ENCODE measurements at places on chromosomes 3 and 15.

DNA sequence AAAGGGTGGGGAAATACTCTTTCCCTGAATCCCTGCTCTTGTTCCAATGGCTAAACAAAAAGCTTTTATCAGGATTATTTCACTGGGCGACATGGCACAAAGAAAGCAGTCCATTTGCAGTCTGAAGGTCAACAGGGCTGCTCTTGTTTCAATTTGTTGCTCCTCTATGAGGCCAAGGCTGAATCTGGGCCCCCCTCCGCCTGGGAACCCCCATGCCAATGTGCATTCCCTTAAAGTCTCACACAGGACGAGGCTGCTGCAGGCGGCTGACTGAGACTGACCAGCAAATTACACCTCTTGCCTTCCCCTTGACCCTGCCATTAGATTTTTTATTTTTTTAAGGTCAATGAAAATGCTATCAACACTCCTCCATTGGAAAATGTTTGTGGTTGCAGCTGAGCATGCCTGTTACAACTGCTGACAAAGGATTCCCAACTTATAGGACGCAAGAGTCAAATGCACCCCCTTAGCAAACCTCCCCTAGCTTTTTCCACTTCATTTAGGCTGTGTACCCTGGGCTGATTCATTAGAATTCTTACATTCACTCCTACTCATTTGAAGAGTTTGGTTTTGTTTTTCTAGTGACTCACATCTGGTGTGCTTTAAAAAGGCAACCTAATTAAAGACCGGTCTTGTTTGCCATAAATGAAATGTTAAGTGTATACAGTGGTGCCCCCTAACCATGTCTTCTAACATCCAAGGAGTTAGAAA, 60.8 kb upstream of the ARHGEF3 start:
- DNase-seq: no peak

- DNase-seq: no peak
These were observed 47.0 kb upstream of the RBP1 start for GRCh38 chr3:139586420-139587017.

DNA sequence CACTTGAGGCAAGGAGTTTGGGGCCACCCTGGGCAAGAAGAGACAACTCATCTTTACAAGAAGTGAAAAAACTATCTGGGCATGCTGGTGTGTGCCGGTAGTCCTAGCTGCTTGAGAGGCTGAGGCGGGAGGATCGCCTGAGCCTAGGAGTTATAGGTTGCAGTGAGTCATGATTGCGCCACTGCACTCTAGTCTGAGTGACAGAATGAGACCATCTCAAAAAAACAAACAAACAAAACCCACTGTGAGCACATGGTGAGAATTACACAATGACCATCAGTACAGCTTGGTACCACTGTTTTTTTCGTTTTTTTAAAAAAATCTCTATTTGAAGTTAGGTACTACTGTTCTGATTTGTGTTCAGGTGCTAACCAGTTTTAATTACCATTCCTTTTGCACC, 13.6 kb downstream of the VPS39 start:
- DNase-seq: no peak

GRCh38 chr3:101950510-101950909, 101.2 kb downstream of the NFKBIZ start:
- DNase-seq: no peak

DNA sequence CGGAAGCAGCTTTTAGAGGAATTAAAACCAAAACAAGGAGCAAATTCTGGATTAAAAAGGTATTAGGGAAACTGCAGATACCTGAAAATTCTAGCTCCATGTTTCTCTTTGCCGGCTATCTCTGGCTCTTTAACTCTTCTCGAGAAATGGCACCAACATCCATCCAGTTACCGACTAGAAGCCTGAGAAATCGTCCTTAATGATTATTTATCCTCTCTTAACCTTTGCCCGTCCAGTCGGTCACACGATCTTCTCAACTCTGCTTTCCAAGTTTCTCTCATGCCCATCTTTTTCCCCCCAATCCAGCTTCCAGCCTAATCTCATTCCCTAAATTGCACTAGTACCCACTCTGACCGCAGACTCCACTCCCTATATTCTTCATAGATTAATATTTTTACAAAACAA, 596 bp upstream of the SGO1 start:
- no peak for DNase-seq

DNA sequence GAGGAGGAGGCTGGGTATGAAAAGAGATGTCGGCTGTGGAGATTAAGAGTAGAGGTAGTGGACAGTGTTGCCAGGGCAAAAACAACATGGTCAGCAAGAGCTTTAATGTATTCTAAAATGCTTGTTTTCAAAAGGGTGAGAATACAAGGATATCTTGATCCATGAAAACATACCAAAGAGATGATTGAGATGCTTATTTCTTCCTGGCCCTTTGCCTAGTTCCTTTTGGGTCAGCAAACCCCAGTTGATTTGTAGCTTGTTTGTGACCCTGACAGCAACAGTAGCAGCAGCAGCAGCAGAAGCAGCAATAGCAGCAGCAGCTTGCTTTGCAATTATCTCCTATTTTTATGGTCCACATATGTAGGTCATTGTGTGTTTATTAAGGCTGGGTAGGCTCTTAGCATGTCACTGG, 337.3 kb downstream of the LPP start:
- DNase-seq: no peak

GRCh38 chr3:45105855-45106671, 40.1 kb downstream of the CDCP1 start:
- no peak for DNase-seq

GRCh38 chr3:196016485-196016884, 65.4 kb downstream of the TFRC start:
- DNase-seq: no peak

- DNase-seq: no peak
These were observed 1.3 kb upstream of the STAG1 start for GRCh38 chr3:136753326-136753939.

DNA sequence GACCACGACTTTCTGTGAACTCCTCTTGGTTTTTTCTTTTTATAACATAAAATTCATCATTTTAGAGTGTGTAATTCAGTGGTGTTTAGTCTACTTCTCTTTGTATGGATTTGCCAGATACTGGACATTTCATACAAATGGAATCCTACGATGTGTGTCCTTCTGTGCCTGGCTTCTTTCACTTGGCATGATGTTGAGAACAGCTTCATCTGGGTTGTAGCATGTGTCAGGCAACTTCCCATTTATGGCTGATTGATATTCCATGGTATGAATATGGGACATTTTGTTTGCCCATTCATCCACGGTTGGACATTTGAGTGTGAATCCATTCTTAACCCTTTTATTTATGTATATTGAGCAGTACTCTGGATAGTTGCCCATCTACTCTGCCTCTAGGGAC, 82.7 kb upstream of the KLF13 start:
- DNase-seq: no peak

DNA sequence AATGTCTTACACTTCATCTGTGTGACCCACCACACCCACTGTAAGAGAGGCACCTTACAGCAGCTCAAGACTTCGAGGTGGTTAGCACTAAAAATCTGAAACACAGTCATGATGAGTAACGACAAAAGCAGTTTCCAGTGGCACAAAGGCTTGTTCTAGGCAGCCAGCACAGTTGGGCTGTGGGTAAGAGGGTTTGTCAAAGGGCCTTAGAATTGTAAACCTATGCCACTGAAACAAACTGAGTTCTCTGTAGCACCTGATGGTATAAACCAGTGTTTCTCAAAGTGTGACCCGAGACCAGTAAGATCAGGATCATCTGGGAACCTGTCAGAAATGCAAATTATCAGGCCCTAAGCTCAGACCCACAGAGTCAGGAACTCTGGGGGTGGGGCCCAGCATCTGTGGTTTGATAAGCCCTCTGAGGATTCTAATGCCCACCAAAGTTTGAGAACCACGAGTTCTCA, 36.5 kb downstream of the DAPK2 start:
- no peak for DNase-seq

DNA sequence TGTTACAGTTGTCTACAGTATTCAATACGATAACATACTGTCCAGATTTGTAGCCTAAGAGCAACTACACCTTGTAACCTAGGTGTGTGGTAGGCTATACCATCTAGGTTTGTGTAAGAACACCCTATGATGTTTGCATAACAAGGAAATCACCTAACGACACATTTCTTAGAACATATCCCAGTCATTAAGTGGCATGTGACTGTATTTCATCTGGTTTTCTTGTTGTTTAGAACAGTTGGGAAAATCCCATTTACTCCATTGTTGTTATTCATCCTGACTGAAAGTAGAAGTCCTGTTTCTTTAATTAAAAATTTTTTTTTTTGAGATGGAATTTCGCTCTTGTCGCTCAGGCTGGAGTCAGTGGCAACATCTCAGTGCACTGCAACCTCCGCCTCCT, 31.3 kb downstream of the LRRC28 start:
- DNase-seq: no peak

DNA sequence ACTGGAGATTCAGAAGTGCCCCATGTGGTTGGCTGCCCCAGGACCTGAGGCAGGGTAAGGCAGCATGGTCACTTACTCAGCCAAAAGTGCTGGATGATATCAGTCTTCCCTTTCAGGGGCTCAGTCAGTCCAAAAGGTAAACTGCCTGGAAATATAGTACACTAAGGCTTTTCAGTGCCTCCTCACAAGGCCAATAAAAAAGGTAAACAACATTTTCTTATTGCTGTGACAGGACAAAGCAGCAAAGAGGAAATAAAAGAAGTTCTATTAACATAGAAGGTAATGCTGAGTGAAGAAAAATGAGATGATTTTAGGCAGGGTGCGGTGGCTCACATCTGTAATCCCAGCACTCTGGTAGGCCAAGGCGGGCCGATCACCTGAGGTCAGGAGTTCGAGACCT, 66.5 kb upstream of the CDAN1 start:
- no peak for DNase-seq

DNA sequence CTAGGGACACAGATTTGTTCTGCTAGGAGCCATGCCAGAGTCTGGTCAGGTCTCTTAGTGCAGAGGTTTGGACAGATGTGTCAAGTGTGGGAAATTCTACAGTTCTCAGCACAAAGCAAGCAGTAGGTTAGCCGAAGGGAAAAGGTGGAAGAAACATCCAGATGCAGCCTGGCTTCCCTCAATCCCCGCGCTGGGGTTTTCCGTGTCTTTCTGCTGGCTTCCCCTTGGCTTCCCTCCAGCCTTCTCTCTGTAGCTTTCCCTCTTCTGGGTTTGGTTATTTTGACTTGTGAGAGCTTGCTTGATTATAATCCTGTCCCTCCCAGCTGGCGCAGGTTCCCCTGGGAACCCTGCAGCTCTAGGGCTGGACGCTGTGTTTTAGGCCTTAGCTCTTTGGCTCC, 4.1 kb downstream of the TF start:
- no peak for DNase-seq

DNA sequence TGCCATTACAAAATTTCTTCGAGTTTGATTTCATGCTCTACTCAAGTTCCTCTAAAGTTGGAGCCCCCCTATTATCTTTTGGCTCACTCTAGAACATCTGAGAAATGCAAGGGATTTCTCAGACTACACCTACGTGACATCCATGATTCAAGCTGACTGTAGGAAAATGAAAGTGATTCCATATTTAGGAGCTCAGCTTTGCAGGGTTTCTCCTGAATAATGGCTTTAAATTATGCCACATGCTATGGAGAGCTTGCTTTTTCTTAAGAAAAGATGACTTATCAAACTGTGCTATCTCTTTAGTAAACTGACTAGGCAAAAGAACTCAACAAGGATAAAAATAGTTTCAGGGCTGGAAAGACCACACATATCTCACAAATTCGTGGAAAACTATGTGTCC, 292.1 kb downstream of the LSAMP start:
- DNase-seq: no peak

GRCh38 chr15:67172172-67172571, 82.3 kb downstream of the AAGAB start:
- DNase-seq: no peak

DNA sequence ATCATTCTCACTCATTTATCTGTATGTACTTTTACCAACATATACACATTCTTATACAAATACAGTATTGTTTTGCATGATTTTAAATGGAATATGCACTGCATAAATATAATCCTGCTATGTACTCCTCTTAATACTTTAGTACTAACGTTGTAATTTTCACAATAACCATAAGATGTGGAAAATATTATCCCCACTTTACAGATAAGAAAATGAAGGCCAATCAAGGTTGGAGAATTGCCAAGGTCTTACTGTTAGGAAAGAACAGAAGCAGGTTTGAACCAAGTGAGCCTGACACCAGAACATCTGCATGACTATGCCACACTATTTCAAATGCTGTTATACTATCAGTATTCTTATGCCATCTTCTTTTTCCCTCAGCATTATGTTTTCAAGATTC, 32.9 kb downstream of the BCL2A1 start:
- no peak for DNase-seq

- DNase-seq: no peak
These were observed 419.5 kb upstream of the NAALADL2 start for GRCh38 chr3:174439331-174440252.

GRCh38 chr15:93302080-93302765, 213.2 kb upstream of the RGMA start:
- no peak for DNase-seq
